ENCODE measurements at places on chromosomes 4 and X.
A peak's percentile ranks its signal among the peaks of the same experiment; 100 is the strongest.

DNA sequence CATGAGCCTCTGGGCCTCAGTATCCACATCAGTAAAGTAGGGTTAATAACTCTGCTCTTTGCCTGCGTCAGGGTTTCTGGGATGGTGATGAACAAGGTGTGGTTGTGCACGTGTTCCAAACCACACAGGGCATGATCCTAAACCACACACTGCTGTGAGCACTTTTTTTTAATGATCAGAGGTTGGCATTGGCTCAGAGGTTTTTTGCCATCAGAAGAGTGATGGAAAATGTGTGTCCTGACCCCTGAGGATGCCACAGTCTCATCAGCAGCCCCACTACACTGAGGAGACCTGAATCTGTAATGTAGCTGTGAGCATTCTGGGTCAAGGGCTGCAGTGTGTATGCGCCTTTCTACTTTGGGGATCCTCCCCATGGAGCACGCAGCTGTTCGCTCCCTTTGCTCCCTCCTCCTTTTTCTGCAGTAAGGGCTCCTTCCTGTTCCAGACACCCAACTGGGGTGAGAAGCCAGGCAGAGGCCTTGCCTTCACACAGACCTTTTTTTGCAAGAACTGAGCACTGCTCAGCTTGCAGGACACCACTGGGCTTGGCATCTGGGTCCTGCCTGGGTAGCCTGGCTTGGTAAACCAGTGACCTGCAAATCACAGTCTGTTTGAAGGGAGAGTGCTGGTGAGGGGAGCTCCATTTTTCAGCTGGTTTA lies 87.5 kb downstream of the MAMLD1 start:
- no peak for DNase-seq

GRCh38 chr4:145956288-145956890 lies 17.8 kb upstream of the ZNF827 start:
- peak; percentile 75 for DNase-seq

- DNase-seq, result no peak
These were observed 13.6 kb downstream of the EXOC1 start for GRCh38 chr4:55866973-55867574.

DNA sequence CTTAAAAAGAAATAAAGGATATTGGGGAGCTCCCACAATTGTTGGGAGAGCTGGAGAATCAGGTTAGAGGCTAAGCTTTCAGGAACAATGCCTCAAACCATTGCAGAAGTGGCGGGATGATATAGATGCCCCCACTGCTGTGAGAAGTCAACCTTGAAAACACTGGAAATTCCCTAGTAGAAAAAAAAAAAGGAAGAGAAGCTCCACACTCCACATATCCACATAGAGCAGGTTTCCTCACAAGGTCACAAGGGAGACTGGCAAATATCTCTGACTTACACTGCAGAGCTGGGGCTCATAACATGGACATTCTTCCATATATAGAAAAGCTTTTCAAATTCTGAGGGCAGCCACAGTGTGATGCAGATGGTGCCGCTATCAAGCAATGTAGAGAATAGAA lies 22.7 kb upstream of the OGT start:
- DNase-seq, result no peak

GRCh38 chr4:40357738-40358137 lies 22.6 kb downstream of the CHRNA9 start:
- no peak for DNase-seq

DNA sequence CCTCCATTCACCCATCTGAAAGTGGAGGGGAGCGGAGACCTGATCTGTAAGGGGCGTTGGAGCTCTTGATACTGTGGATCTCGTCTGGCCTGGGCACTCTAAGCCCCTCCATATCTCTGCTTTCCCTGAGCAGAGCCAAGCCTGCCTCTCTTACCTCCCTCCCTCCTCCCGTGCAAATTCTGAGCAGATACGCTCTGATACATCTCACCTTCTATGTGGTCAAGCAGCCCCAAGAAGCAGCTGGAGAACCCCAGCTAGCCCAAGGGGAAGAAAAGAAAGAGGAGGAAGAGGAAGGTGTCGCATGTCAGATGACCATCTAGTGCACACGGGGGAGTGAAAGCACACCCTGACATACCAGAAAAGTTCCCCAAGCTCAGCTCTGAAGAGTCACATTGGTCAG lies 1.9 kb upstream of the DGAT2L6 start:
- no peak for DNase-seq

DNA sequence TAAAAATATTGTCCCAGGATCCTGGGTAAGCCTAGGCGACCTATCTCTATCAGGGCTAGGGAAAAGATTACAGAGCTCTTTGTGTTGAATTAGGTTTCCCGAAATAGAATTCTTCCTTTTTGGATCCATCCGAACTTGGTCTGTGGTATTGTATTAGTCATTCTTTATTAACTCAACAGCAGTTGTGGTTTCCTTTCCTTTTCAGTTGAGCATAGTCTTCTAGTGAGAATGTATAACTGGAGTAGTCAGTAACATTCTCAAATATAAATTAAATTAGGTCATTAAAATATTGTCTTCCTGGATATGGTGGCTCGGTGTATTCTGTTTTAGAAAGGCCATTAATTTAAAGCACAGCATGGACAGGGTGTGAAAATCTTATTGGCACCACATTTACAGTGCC lies 520.4 kb downstream of the NLGN4X start:
- no peak for DNase-seq

GRCh38 chr4:11223311-11223710 lies 205.4 kb downstream of the HS3ST1 start:
- no peak for DNase-seq

DNA sequence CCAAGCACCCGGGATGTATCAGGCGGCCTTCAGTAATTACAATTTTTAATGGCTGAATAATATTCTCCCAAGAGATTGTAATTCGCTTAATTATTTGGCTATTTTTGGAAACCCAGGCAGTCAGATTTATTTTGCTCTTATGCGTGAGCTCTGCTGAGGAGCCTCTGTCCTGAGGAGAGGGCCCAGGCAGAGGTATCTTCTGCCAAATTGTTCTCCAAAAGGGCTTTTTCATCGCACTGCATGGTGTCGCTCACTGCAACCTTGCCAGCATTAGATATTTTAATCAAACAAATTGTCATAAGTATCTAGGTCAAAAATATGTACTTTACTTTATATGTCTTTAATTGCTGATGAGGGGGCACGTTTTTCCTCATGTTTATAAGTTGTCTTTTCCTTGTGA lies 5.8 kb downstream of the ATP2B3 start:
- no peak for DNase-seq

DNA sequence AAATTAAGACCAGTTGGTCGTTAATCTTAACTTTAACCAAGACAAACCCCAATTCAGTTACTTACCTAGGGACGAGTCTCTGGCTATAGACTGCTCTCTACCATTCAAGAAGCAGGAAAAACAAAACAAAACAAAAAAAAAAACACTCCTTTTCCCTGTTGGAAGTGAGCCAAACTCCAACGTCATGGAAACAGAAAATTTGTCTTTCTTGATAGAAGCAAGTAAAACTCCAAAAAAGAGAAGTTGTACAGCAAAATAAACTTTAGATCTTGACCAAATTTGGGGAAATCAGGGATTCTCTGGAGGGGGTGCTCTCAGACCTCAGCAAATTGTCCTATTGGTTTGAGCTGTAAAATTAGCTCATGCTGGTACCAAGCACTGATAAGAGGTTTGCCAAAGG lies 3.7 kb downstream of the CNGA1 start:
- DNase-seq, result no peak

GRCh38 chr4:127362686-127363085 lies 270.1 kb upstream of the INTU start:
- DNase-seq, result no peak

DNA sequence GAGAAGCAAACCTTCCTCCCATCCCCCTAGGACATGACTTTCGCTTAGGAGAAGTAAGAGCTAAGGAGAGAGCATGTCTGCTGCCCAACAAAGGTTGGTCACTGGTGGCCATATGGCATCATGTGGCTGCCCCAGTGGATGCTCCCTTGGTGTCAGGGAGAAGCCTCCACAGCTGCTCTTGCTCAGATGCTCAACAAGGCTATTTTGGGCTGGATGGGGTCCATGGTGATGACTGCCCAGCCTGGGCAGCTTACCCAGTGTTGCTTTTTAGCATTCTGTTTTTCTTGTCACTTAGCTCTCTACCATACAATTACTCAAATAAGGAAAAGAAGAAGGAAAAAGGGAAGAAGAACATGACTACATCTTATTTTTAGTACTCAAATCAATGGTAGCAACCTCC lies 48.9 kb upstream of the PPARGC1A start:
- DNase-seq, result no peak

- no peak for DNase-seq
These were observed 206.8 kb downstream of the PDGFC start for GRCh38 chr4:156764846-156765245.

GRCh38 chr4:2745981-2746806 lies 9.9 kb downstream of the TNIP2 start:
- peak; percentile 78 for DNase-seq

GRCh38 chr4:141388481-141388880 lies 167.8 kb downstream of the ZNF330 start:
- DNase-seq, result no peak

DNA sequence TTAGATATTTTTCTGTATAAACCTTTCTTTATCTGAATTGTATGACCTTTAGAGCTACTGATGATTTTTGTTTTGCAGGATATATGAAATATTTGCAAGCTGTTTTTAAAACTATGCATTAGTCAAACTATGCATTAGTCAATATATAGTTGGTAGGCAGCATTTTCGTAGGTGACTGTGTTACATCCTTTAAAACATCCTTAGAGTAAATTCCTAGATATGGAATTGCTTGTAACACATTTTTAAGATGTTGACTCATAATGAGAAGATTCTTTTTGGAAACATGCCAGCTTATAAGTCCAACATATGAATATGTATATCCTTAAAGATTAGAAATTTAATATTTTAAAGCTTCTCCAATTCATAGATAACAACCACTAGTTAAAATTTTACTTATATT lies 1768.5 kb downstream of the PCDH7 start:
- no peak for DNase-seq

DNA sequence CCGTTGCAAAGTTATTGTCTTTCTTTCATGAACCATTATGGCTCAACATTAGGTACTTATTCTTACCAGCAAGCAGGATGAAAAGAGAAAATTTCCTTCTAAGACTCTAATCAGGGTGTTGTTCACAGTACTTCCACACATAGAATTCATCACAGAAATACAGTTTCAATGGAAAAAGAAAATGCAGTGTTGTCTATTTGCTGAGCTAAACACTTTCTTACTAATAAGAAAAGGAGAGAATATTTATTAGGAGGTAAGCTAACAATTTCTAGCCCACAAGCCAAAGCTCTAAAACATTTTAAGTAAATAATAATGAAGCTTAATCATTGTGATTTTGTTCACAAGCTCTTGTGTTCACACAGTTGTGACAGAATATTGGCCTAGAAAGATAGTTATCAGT lies 1772.8 kb upstream of the PCDH7 start:
- no peak for DNase-seq

GRCh38 chrX:151741606-151742005 lies 7.1 kb downstream of the CNGA2 start:
- no peak for DNase-seq

DNA sequence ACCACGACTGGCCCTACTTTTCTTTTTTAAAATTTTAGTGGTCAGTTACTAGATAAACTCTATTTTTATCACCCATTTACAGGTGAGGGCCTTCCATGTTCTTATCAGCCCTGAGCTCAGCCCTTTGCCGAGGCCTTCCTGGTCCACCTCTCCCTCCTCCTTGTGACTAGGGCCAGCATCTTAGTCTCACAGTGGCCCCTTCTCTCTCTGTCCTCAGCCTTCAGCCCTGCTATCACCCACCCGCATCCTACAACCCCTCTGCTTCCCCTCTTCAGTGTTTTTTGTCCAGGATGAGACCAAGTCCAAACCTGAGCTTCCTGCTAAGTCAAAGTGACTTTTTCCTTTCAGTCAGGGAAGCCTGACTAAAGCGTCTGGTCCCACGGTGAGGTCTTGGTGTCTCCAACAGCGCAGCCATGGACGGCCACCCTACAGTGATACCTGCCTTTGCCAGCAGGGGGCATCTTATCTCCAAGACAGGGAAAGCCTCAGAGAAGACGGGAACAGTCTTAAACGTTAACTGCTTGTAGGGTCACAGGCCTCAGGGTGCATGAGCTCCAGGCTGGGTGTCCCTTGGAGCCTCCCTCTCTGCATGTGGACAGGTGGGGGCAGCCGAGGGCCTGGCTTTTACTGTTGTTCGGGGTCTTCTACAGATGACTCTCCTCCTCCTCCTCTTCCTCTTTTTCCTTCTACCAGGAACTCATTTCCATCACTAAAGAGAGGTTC lies 11.7 kb upstream of the GAGE10 start:
- peak; percentile 67 for DNase-seq

DNA sequence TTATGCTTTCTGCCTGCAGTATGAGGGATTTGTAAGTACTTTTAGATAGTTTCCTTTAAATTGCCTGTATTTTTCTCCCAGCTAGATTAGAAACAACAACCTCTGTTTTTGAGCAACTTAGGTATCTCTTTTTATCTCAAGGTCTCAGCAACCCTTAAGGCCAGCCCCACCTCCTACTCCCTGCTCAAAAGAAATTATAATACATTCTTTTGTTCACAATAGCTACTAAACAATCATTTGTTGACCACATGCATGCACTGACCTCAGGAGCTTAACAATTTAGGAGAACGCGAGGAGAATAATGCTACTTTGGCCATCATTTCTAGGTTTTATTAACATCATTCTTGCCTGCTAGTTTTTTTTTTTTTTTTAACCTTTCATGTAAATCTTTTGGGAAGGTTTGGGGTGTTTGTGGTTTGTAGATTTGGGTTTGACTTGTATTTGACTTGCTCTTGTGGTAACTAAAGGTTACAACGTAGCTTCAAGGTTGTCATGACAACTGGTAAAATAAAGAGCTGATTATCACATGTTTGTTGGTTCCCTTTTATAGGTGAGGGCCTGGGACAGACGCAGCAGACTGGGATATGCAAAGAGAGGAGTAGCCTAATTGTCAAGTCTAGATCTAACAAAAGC lies 145.4 kb upstream of the PLAC1 start:
- DNase-seq, result no peak

DNA sequence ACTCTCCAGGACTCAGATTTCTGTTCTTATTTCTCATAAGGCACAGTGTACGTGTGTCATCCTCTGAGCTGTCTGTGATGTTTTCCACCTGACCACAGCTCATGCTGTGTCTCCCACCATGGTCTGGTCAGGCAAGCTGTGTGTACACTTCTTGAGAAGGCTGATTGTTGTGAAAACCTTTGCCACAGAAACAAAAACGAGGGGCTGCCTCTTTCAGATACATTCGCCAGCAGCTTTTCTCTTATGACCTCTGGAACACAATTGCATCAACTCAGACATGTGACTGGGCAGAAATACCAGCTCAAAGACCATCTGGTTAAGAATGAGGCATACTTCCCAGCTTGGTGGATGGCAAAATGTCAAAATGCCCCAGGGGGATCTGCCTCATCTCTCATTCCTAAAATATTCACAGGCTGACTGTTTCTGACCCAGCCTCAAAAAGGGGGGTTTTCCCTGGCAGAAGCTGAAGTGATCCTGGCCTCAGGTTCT lies 46.1 kb downstream of the PGRMC2 start:
- no peak for DNase-seq

All from mucosa of descending colon (tissue), 3 donors.